ENCODE measurements at places on chromosomes 6 and 20.

- DNase-seq: no peak
Measured at GRCh38 chr6:18216411-18216810, 47.9 kb downstream of the DEK start.

DNA sequence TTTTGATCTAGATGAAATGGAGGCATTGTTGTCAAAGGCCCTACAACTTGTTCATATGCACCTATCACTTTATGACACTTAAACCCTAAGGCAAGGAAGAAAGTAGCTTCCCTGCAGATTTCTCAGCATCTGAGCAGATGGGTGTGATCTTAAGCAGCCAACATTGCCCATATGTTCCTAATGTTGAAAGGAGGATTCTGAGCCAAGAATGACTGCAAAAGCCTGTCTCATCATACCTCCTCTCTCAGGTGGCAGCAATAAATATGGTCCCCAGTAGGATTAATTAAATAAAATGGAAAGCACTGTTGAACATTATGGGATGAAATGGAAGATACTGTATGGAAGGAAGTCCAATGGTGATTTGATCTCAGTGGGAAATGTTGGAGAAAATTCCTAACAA lies 538.1 kb upstream of the MAN1A1 start:
- no peak for DNase-seq

- DNase-seq: no peak
Measured at GRCh38 chr20:14826543-14827313, 489.3 kb upstream of the FLRT3 start.

GRCh38 chr20:44955270-44955669 lies 4.9 kb downstream of the TOMM34 start:
- DNase-seq: no peak

DNA sequence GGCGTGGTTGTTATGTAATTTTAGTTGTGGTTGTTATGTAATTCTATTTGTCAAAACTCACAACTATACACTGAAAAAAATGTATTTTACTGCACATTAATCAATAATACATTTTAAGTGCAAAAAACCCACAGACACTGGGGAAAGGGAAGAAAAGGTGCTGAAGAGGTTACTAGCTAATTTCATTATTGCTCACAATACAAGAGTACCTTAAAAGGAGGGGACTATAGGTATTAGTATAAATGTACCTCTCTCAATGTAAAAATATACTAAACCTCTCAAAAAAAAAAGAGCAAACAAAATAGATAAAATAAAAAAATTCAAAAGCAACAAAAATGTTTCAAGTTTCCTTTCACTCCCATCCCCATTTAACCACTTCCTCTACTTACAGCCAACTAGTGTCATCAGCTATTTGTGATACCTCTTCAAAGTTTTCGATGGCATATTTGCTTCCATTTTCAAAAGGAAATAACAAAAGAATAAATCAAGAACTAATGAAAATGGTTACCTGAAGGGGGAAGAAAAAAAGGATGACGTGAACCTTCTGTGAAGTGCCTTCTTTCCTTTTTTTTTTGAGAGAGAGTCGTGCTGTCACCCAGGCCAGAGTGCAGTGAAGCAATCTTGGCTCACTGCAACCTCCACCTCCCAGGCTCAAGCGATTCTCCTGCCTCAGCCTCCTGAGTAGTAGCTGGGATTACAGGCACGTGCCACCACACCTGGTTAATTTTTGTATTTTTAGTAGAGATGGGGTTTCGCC lies 30.2 kb downstream of the RANBP9 start:
- DNase-seq: no peak

DNA sequence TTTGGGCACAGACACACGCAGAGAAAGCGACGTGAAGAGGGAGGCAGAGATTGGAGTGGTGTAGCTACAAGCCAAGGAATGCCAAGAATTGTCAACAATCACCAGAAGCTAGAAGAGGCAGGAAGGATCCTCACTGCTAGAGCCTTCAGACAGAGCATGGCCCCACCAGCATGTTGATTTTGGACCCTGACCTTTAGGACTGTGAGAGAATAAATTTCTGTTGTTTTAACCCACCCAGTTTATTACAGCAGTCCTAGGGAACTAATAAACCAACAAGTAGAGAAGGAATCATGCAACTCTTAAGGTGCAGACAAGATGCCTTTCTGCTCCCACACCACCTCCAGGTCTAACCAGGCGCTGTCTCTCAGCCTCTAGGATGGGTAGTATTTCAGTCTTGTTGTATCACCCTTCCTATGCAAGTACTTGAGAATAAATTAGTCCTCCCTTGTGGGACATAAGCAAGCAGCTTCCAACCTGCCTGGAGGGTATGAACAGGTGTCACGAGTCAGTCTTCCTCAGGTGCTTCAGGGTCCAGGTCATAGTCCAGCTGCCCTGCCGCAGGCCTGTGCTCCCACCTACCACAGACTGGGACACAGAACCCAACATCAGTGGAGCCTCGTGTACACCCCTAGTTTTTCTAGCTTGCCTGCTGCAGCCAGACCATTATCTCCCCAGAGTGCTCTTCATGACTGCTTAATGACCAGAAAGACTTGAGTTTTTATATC lies 46.4 kb upstream of the CCN2 start:
- DNase-seq: no peak

DNA sequence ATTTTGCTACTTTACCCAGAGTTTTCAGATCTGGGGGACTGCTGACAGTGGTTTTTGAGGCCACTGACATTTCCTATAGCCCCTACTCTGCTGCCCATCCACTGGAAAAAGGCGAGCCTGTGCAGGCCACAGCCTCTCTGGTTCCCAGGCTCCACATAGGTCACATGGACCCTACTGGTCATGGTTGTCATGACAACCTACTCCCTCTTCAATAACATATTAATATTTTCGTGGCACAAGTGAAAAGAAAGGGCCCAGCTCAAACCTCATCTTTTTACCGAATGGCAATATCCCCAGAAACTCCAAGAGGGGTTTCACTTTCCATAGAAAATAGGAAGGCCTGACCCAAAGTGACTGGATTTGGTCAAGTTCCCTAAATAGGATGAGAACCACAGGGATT lies 11.0 kb upstream of the FOXO3 start:
- DNase-seq: no peak

GRCh38 chr6:94215552-94215951 lies 796.2 kb upstream of the EPHA7 start:
- no peak for DNase-seq

All from activated T-cell treated with anti-CD3 and anti-CD28 coated beads, Interleukin-2, amount 50 U/mL, for 48 hours (primary cell).